ENCODE measurements at places on chromosomes 1 and 21.

GRCh38 chr1:177274687-177275211 is 104.0 kb downstream of the BRINP2 start:
- DNase-seq: no peak

DNA sequence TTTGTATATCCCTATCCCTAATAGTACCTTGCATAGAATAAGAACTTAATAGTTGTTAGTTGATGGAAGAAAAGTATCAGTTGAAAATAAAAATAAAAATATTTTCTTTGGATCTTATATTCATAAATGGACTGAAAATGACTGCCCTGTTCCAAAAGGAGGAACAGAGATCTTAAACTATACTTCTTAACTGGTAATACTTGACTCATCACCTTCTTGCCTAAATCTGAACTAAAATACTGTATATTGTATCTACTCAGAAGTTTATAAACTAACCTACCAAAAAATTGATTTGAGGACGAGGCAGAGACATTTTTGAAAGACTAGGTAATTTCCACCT is 178.8 kb downstream of the SYT2 start:
- DNase-seq: no peak

- DNase-seq: no peak
Measured at GRCh38 chr1:219639876-219640577, 27.1 kb upstream of the ZC3H11B start.

- no peak for DNase-seq
Measured at GRCh38 chr1:51293898-51294515, 36.4 kb downstream of the TTC39A start.

DNA sequence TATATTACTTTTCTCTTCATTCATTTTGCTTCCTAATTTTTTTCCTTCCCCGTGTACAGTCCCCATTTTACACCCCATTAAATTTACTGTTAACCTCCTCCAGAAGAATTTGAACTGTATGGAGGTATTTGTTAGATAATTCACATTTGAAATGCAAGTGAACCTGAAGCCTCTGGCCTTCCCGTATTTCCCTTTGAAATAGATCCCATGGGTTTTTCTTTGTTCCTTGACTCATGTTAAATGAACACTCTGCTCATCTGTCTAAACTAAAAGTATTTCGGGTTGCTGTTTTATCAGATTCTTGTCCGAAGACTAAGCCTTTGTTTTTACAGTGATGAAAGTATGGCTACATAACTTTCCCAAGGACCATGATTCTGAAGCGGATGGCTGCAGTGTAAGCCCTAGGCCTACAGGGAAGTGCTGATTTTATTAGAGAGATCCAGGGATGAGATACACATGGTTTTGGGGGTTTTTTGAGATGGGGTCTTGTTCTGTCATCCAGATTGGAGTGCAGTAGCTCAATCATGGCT is 187.9 kb downstream of the PATJ start:
- DNase-seq: no peak

DNA sequence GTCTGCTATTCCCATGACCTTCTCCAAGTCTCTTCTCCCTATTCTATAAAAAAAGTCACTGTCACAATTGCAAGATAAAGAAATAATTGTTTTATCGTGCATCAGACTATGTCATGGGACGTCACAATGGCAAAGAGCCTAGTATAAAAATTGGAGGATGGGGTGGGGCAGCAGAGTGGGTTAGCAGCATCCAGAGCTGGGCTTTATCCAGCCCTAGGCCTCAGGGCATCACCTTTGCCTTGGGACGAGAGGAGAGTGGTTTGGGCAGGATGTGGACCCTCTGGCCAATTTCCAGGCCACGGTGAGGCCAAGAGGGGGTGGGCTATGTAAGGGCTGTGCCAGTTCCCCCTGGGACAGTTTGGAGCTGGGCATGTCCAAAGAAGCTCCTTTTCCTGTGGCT is 25.7 kb downstream of the WNT4 start:
- no peak for DNase-seq

DNA sequence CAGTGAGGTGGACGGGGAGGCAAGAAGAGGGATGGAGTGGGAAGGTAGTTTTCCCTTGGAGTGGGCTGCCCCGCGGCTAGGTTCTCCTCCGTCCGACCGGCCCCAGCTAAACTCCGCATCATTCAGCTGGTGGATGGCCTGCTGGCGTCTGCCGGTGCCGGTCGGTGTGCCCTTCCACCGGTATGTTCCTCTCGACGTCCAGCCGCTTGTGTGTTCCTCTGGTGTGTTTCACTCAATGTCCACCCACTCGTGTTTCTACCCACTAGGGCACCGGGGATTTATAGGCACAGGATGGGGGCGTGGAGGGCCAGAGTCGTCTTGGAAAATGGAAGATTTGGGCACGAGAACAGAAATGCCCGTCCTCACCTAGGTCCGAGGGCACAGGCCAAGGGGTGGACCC is 931.7 kb upstream of the B3GALT2 start:
- DNase-seq: no peak

DNA sequence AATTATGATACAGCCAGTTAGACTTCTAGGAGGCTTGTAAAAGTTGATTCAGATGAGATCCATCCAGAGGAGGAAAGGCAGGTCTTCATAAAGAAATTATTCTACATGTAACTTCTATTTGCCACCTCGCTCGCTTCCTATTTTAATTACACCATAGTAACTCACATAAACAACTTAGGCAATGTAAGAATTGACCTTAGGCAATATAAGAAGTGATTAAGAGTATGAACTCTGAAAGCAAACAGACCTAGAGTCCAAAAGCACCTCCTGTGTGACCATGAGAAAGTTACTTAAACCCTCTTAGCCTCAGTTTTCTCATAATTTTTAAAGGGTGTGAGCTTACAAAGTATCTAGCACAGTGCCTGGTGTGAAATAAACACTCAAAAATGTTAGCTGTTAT is 192.7 kb upstream of the NFIA start:
- no peak for DNase-seq

- DNase-seq: no peak
Measured at GRCh38 chr21:32099812-32100416, 178.9 kb downstream of the MIS18A start.

- DNase-seq: peak; percentile 21
Measured at GRCh38 chr1:147080006-147080661, 92.1 kb downstream of the PRKAB2 start.

DNA sequence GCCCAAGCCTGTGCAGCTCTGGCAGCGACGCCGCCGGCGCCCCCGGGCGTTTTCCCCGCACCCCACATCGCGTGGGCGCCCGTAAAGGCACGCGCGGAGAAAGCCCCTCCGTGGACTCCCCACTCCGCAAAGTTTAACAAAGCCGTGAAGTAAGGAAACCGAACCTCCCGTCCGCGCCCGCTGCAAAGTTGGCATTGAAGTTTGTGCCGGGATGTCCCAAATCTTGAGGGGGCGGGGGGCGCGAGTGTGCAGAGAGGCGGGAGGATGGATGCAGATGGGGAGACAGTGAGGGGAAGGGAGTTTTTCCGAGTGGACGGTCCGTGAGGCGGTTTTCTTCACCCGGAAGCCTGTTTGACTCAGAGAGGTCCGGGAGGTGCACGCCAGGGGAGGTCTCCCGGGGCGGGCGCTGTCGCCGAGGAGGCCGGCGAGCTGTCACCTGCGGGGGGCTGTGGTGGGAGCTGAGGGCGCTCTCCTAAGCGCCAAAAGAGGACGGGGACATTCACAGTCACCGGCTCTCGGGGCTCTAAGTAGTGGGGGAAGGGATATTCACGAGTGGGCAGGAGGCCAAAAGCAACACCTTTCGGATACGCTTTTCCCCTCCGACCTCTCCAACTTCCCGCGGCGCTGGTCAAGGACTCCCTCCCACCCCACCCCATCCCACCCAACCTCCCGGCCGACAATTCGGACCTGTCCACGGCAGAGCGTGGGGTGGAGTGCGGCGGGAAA is 1.3 kb downstream of the WLS start:
- no peak for DNase-seq

DNA sequence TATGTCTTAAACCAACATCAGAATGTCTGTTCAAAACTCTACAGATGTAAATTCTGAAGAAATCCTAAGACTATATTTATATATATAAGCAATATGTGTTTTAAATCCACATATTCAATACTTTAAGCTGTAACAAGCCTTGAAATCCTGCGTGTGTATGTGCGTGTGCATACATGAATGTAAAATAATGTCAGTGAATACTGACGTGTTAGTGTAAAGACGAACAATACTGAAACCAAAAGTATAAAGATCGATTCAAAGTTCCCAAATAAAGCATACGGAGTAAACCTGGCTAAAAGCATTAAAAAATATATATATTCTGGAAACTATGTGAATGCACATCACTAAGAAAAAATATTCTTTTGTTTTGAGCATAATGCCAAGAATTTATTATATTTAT is 668.6 kb upstream of the NCAM2 start:
- no peak for DNase-seq

GRCh38 chr1:151635479-151636072 is 23.7 kb downstream of the SNX27 start:
- no peak for DNase-seq

DNA sequence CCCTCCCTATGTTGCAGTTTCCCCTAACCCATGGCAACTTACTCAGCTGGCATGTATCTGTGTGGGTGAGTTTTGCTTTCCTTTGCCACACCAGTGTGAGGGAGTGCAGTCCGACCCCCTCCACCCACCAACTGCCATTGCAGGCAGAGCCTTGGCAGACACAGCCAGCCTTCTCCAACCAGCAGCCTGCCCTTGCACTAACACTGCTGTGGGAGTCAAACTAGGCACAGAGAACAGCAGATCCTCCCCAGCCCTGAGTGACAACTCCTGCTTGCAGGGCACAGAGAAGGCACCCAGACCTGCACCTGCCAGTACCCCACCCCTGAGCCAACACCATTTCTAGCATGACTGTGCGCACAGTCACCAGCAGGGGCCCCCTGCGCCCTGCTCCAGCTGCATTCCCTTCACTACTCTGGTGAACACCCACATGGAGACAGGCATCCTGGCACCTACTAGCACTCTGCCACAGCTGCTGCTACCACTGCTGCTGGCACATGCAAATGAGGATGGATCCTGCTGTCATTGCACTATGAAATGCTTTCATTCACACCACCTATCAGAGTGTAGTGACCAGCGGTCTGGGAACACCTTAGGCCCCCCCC is 98.4 kb downstream of the MAGI3 start:
- DNase-seq: no peak

DNA sequence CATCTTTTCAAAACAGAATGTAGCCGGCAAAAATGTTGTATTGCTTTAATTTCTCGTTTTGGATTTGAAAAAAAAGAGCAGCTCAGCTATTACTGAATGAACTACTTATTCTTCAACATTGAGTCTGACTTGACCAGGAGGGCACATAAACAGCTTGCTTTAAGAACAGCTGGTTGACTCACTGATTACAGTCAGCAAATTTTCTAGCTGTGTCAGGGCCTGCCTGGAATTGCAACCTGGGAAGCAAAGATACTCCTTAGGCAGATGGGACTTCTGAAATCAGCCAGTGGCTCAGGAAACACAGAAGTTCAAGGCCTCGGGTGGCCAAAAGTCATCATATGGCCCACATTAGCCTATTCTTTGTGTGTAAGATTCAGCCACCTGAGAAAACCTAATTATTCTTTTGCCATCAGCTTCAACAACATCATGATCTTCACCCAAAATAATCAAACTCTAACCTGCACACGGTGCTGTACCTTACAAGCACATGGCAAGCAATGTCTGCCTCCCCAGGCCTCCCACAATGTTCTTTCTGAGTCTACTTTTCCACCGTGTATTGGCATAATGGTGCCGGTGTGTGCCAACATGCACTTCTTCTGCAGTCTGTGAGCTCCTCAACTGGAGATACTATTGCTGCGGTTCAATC is 307.2 kb downstream of the HHIPL2 start:
- no peak for DNase-seq

DNA sequence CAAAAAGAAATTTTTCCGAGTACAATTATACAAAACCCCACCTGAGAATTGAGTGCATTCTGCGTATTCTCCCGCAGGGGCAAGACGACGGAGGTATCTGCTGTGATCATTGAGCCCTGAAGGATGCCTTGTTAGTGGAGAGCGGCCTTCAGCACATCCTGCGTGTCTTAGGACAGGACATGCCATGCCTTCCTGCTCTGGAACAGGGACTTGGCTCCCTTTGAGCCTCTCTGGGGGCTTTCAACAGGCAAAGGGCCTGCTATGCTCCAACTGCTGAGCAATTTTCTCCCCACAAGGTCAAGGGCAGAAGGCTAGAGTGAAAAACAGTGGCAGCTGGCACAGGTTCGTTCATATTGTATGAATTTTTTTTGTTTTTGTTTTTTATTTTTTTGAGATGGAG is 52.4 kb downstream of the TOR1AIP2 start:
- no peak for DNase-seq

DNA sequence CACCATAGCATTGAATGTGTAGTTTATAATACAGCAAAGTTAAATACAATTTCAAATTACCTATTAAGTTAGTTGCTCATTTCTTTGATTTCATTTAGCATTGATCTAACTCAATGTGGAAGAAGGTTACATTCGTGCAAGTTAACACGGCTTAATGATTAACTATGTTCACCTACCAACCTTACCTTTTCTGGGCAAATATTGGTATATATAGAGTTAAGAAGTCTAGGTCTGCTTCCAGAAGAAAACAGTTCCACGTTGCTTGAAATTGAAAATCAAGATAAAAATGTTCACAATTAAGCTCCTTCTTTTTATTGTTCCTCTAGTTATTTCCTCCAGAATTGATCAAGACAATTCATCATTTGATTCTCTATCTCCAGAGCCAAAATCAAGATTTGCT is at the start of gene ANGPTL3:
ANGPTL3 (plus strand) TSS at position 240 of the 400 bp plus-strand sequence; CDS start at position 287, 47 bp downstream.
- no peak for DNase-seq

DNA sequence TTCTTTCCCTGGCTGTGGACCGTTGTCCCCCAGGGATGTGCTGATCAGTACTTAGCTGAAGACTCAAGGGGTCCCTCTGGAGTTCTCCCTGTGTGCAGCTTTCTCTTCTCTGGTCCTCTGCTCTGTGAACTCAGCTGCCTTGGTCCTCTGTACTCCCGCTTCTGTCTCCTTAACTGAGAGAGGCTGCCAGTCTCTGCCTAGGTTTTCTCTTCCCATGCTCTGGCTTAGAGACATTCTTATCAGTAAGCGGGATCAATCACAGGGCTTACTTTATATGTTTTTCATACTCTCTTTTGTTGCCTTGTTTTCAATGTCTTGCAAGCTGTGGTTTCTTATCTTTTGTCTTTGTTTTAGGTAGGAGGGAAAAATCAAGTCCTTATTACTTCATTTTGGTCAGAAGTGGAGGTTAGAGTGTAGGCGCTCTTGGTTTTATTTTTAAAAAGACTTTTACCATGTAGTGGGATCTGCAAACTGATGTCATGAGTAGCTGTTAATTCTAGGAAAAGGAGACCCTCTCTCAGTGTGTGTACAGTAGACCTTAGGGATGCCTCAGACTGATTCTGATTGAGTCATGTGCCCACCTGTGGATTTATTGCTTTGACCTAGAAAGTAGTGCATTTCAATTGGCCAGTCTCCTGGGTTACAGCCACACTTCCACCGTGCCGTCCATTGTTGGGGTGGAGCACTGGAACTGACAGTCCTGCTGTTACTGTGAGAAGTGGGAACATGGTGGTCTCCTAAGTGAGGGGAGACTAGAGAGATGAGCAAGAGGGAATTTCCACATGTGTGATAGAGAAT is 46.6 kb downstream of the TTC3 start:
- DNase-seq: no peak

- DNase-seq: no peak
Measured at GRCh38 chr1:174060090-174060489, 37.9 kb upstream of the RC3H1 start.

GRCh38 chr1:181104042-181104789 is 15.7 kb downstream of the IER5 start:
- no peak for DNase-seq

GRCh38 chr1:94962409-94963265 is 35.7 kb upstream of the CNN3 start:
- DNase-seq: peak; percentile 36
